ENCODE measurements at places on chromosomes 13 and 19.

DNA sequence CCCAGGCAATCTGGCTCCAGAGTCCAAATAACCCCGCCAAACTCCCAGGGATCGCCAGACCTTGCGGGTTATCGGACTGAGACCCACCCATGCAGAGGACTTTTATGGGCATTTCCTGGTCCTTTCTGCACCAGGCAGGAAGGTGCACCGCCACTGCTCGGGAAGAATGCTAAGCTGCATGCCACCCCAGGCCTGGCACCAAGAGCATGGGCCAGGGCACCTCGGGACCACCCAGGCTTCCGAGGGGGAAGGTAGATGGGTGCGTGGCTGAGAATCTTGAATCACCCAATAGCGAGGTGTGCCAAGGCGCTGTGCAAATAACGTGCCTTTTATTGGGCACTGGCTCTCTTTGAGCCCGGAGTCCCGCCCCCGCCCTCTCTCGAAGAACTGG, 422 bp upstream of the ZNF575 start:
- DNase-seq, result no peak

DNA sequence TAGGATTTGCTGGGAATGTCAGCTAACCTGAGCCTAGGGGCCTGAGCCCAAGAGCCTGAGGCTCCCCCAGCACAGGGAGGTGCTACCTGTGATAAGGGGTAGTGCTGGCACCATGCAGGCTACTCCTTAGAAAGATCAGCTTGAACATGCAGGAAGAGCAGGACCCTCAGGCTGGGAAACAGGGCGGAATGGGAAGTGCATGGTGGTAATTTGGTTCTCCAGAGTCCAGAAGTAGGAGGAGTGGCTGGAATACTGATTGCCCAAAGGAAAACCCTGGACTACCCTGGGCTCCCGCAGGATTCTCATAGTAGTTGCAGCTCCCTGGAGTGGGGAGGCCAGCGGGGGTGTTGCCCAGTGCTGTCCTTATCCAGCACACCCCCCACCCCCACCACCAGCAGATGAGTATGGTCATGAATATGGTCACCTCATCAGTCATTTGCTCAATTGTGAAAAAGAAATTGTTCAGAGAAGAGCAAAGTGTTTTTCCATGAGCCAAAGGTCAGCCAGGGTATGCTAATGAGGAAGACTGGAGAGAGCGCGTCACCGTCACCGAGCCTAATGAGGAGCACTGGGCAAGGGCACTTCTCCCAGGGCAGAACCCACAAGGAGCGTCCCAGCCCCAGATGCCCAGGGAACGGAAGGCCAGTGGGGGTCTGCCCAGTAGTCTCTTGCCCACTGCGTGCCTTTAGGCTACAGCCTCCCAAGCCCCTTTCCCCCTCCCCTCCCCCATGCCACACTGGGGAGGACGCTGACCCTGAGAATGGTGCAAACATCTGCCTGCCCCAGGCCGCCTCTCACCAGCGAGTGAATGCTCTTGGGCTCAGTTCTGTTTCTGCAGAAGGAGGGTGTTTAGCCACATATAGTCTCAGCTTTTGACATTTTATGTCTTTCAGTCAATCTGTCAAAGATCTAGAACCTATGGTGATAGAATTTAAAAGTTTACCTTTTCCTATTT, 5.3 kb downstream of the SLC25A15 start:
- no peak for DNase-seq

DNA sequence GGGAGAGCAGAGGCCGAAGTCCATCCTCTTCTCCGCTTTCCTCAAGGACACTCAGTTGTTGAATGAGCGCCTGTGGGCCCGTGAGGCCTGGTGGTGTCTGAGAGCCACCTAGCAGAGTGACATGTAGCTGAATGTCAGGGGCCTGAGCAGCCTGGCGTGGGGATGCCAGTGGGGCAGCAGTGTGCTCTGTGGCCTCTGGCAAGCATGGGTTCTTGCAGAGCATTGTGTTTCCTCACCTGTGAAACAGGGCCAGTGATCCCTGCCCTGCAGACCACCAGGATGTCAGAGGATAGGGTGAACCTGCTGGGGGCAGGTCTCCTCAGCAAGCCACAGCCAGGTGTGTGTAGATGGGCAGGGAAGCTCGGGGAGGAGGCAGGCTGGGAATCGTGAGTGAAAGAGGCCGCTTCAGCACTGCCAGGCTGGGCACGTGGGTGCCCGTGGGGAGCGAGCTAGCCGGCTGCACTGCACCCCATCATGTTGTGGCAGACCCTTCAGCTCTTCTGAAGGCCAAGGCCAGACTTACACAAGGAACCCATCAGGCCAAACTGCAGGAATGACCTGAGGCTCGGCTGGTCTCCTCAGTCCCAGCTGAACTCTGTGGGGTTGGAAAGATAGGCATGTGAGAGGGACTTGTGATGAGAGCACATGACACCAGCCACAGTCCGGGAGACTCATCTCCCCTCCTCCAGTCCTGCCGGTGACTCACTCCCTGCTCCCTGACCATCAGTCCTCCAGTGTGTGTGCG, 5.0 kb downstream of the PPP1R37 start:
- DNase-seq, result no peak

- DNase-seq, result no peak
Measured at GRCh38 chr13:80605011-80605410, 264.1 kb upstream of the SPRY2 start.

GRCh38 chr13:20102525-20103180, 58.2 kb downstream of the GJA3 start:
- DNase-seq, result no peak
